ENCODE measurements at places on chromosomes 12 and 14.

- no peak for DNase-seq
These were observed 732 bp downstream of the SLC25A29 start for GRCh38 chr14:100305324-100306100.

DNA sequence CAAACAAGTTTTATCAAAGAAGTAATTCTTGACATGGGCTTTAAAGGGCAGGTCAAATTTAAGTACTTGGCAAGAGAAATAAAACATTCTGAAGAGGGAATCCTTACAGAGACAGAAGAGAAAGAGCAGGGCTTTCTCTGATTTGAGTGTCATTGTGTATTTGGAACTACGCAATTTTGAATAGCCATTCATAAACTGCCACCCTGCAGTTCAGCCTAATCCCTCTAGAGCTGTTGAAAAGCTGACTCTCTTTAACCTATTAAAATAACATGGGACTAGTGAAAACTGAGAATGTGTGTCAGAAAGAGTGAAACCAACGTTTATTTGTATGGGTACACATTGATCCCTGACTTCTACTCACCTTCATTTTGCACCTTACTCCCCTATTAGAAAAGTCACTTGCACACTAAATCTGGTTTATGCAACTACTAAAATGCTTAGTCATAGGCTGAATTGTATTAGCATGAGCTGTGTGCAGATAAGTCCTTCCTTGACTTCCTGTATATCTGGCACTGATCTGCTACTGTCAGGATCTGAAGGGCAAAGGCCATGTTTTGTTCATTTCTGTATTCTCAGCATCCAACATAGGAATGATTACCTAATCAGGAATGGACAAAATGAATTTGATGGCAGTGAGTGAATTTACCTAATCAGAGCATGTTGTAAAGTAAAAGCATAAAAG lies 458.9 kb downstream of the NOVA1 start:
- no peak for DNase-seq

- no peak for DNase-seq
These were observed 83.7 kb downstream of the DPF3 start for GRCh38 chr14:72810201-72810600.

DNA sequence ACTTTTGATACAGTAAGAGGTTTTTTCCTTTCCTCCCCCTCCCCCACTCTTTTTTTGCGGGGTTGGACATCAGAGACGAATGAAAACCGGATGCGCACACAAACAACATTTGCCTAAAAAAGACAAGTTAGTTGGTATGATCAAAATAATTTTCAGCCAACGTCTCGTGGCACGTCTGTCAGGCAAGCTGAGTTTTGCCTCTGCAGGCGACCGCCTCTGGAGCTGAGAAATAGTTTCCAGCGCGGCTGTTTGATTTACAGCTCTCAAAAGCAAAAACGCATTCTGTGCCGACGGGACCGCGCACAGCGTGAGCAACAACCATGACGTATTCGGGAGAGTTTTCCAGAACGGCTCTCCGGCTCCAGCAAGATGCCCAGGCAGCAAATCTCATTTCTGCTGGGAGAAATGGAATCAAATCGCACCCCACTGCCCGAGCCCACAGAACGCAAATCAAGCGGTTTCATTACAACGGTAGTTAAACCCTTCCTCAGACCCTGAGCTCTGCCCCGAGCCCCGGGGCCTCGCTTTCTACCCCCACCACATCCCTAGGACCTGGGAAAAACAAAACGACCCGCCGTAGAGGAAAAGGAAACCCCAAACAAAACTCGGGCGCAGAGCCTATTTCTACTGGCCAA lies 14.2 kb upstream of the CALM1 start:
- DNase-seq: peak; percentile 88

GRCh38 chr14:34075826-34076225 lies 125.0 kb upstream of the EGLN3 start:
- no peak for DNase-seq

- DNase-seq: no peak
These were observed 27.4 kb downstream of the OAS2 start for GRCh38 chr12:113005762-113006161.

- no peak for DNase-seq
These were observed 156.3 kb downstream of the ZFP36L1 start for GRCh38 chr14:68636597-68636996.

- DNase-seq: no peak
These were observed 8.9 kb upstream of the MSRB3 start for GRCh38 chr12:65269603-65270002.

DNA sequence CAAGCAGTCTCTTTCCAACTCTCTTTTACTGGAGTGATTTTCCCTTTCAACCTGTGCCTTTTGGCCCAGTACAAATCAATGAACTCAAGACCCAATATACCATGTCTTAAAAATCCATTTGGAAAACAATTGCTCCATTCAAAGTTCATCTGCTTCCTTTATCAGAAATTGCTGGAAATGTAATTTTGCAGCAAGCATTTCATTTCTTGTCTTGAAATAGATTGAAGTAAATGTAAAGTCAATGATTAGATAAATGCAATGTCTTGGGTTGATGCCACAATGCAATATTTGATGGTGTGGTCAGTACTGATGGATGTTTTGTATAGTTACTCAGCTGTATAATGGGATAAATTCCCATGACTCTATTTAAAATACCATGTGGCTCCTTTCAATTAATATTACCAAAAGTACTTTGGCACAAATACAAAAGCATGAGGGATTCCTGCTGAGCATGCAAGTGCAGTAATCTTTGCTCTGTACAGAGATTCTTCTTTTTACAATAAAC lies 707.7 kb upstream of the NOVA1 start:
- no peak for DNase-seq

DNA sequence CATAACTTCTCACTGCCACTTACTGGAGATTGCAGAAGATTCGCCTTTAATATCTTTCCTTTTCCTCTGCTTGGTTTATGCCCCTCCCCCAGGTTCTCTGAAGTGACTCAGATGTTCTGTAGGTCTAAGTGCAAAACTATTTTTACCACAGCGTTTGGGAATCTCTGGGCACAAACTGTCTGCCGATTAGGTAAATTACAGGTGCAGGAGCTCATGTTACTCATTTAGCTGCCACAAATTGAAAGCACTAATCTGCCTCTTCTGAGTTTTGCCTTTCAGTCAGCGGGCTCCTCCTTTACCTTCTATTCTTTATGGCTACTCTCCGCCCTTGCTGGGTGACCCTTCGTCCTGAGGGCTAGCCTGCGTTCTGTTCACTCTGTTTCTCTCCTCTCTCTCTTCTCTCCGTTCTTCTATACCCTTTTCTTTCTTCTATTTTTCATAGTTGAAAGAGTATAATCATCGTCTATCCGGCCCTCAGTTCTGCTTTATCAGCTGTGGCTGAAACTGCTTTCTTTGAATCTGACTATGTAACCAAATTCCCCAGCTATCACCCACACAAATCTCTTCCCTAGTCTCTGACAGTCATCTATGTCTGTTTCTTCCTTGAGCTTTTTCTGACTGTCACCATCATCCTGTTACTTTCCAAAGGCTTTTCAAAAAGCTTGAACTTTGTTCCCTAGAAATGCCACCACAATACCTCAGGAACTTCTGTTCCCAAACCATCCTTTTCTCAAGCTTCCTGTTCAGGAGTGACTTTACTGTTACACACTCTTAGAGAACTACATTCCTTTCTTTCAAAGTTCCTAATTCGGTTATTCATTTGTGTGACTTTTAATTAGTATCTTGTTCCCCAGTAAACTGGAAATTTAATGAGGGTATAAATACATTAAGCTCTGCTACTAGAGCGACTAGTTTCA lies 4.3 kb upstream of the MYF6 start:
- no peak for DNase-seq

GRCh38 chr14:61365667-61366212 lies 44.4 kb downstream of the PRKCH start:
- no peak for DNase-seq
